ENCODE measurements at places on chromosomes 5 and 9.

DNA sequence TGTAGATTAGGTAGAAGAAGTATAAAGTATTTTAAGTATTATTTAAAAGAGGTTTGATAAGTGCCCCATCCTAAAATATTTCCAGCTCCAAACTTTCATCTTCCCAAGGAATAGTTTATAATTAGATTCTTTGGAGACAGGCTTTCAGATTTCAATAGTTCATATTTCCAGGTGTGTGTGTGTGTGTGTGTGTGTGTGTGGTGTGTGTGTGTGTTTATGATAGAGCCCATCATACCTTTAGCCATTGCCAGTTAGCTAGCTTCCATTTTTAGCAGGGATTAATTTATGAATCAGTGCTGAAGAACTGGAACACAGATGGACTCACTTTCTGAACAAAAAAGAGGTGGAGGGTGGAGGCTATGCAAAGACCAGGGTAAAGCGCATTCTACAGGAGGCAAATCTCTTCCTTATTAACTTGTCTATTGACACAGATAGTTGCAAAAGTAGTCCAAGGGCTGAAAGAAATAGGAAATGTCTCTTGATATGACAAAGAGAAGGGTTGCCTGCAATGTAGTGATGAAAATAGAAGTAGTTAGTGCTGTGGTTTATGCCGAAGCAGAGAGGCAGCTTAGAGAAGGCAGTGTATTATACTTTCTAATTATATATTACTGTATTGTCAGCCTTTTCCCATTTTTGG, 301.1 kb downstream of the MAN2A1 start:
- DNase-seq: no peak

DNA sequence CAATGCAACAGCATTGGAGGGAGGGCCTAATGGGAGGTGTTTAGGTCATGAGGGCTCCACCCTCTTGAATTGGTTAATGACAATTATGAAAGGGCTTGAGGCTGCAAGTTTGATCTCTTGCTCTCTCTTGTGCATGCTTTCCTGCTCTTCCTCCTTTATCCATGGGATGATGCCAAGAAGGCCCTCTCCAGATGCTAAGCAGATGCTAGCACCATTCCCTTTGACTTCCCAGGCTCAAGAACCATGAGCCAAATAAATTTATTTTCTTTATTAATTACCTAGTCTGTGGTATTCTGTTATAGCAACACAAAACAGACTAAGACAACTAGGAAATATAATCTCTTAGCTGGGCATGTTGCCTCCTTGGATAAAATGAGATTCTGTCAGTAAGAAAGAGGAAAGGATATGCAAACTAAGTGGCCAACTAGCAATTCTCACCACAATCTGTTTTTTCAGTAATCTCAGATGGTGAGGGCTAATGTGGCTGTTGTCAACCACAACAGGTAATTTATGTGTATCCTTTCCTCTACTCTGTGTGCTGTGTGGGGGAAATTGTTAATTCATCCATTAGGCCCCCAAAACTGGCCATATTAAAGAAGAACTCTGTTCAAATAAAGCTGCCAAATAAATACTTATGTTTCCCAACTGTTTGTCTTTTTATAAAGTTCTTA, 269.1 kb upstream of the CD180 start:
- DNase-seq: no peak

DNA sequence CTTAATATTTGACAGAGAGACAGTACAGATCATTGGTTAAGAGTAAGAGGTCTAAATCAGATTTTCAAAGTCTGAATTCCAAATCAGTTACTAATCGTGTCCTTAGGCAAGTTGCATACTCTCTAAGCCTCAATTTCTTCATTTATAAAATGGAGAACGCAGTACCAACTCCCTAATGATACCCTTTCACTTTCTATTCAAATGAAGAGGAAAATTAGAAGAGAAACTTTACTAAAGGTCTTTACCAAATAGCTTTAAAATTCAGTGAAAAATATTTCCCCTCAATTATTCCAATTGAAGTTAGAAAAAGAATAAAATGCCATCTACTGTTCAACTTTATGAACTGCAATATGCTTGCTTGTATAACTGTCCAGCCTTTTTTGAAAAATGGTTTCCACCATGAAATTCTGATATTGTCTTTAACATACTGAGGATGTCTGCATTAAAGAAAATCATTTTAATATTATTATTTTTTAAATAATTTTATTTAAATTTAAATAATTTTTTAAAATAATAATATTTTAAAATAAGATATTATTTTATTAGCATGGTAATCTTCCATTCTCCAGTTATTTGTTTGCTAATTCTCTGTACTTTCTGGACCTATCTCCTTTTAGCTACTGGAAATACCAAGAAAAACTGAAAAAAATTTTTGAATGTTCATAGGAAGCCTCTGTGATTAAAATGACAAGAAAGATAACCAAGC, 36.0 kb downstream of the POC5 start:
- no peak for DNase-seq

DNA sequence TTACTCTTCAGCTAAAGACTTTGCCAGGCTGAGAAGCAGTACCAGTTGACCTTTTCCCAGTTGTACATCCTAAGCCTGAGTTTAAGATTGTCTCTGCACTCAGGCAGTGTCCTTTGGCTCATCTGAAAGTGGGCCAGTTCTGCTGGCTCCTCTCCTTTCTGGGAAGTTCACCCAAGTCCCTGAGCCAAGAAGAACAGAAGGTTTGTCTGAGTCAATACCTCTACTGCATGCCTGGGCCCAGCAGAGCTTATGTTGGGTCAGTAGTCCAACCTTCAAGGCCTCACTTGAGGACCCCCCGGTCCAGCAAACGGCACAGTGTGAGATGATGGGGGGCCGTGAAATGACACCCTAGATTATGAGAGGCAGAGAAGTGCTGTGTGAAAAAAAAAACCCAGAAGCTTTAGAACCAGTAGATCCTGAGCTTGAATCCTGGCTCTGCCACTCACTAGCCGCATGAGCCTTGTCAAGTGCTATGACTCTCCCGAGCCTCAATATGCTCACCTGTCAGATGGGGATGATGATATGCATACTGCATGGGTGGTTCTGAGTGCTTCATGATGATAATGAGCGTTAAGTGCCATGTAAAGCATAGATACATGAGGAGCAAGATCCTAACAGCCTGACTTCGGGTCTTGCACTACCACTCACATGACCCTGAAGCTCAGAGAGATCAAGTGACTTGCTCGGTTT, 156.0 kb downstream of the MACROH2A1 start:
- DNase-seq: peak; percentile 1

DNA sequence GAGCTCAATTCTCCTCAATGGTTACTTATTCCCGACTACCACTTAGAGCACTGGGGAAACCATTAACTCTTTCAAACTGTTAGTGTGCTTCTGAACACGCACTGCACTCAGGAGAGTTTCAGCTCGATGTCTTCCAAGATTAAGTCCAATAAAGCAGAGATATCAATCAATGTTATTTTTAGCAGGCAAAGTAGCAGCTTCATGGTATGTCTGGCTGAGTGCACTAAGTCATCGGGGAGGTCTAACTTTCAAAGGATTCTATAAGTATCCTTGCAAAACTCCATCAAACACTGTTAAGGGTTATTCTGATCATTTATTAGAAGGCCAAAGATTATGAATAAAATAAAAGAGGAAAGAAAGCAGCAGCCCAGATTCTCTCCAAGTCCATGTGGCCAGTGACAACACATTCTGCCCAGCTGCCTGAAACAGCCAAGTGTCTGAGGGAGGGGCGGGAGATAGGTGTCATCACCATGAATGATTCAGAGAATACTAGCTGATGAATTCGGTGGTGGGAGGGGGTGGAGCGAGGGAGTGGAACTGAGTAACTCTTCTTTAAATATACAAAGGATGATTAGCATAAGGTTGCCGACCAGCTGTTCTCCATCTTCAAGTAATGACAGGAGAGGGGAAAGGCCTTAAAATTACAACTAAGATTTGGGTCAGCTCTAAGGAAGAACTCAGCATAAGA, 21.3 kb downstream of the NREP start:
- DNase-seq: peak; percentile 97

- no peak for DNase-seq
Observed at GRCh38 chr9:26013199-26013598, 335.0 kb upstream of the TUSC1 start.

- no peak for DNase-seq
Observed at GRCh38 chr5:72408603-72409002, 88.4 kb downstream of the PTCD2 start.

GRCh38 chr5:170623576-170624181, 119.9 kb downstream of the KCNIP1 start:
- DNase-seq: peak; percentile 68

DNA sequence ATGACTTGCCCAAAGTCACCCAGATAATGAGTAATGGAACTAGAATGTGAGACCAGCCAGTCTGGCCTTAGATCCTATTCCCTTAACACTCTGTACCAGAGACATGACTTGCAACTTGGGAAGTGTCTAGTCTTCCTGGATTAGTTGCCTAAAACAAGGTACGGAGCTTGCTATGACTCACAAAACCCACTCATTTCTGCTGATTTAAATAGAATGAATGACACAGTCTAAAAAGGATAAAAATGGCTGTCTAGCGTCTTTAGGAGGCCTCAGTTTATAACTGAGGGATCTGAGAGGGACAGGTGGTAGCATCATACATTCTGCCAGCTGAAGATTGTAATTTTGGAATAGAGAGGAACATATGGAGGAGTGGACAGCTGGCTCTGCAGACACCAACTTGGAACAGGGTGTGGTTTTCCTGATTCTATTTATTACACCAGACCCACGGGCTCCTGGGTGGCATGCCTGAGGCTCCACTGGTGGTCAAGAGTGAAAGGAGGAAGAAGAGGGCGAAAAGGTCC, 62.7 kb downstream of the ABLIM3 start:
- DNase-seq: peak; percentile 30

GRCh38 chr5:10537624-10538023, 26.2 kb upstream of the ANKRD33B start:
- no peak for DNase-seq

- no peak for DNase-seq
Observed at GRCh38 chr9:127507751-127508648, 56.7 kb downstream of the LRSAM1 start.

GRCh38 chr9:97411789-97412625, at the start of gene TDRD7:
TDRD7 (plus strand) TSS chr9:97412096; CDS start chr9:97428466, 16,370 bp downstream.
- peak; percentile 78 for DNase-seq

GRCh38 chr9:15416880-15417279, 5.8 kb upstream of the SNAPC3 start:
- DNase-seq: no peak

DNA sequence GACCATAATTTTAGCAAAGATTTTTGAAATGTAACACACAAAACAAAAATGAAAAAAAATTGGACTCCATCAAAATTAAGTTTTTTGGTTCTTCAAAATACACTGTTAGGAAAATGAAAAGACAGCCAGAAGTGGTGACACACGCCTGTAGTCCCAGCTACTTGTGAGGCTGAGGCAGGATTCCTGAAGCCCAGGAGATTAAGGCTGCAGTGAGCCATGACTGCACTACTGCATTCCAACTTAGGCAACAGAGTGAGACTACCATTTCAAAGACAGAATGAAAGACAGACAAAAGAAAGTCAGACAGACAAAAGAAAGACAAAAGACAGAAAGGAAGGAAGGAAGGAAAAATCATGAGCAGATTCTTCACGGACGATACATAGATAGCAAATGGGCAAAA, 7.5 kb downstream of the DIAPH1 start:
- DNase-seq: no peak

GRCh38 chr5:87951661-87952060, 317.0 kb downstream of the TMEM161B start:
- DNase-seq: no peak

DNA sequence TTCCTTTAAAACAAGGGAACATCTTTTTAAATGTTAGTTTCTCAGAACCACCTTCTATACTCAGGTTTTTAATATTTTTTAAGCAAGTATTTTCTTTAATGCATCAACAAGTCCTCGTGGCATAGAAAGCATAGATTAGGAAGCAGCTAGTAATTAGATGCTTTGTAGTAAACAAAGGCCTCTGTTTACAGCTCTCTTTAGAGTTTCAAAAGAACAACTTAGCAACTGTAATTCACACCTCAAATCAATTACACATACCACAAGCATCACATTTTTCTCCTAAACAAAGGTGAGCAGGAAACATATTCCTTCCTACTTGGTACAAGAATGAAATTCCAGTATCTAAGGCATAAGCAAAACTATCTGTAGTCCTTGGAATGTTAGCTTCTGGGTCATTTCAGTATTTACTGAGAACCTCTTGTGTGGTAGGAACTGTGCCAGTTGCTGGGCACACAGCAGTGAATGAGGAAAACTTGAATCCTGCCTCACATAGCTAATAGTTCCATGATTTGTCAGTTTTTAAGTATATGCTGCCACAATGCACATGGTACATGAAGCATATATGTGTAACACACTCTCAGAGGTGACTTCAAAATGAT, 249.1 kb downstream of the CEMIP2 start:
- DNase-seq: no peak

- DNase-seq: no peak
Observed at GRCh38 chr5:131171276-131171810, 599 bp downstream of the LYRM7 start.

- no peak for DNase-seq
Observed at GRCh38 chr9:123796618-123797484, 133.1 kb downstream of the DENND1A start.

Data from SJCRH30 (cell line).